ENCODE measurements at places on chromosomes 16 and 17.

- DNase-seq = no peak
These were observed 9.6 kb upstream of the N4BP1 start for GRCh38 chr16:48619547-48619946.

GRCh38 chr16:49578435-49579024 lies 204.9 kb downstream of the C16orf78 start:
- DNase-seq = no peak

DNA sequence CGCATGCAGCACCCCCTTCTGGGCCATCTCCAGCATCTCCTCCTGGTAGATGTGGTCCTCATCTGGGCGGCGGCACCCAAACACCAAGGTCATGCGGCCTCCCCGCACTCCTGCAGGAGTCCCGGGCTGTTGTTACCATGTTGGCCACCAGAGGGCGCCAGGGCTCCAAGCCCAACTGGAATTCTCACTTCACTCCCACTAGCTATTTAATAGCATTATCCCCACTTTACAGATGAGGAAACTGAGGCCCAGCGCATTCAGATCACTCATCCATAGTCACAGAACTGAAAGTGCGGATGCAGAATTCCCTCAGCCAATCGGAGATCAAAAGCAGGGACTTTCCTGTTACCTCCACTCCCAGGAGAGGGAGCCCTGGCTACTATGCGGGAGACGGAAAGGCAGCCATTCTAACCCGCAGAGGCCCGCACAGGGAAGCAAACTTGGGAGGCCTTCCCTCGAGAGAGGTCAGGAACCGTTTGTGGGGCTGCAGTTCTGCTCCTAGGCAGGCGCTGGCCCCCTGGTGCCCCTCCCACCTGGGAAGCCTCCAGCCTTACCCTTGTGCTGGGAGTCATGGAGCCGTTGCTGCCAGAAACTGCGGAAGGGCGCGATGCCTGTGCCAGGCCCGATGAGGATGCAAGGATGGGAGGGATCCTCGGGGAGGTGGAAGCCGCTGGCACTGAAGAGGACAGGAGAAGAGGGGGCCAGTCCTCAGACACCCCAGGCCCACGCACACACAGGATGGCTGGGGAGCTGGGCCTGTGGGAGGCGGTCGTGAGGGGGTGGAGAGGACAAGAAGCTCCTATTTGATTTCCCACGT lies 40.1 kb downstream of the NOS2 start:
- DNase-seq = peak; percentile 69

DNA sequence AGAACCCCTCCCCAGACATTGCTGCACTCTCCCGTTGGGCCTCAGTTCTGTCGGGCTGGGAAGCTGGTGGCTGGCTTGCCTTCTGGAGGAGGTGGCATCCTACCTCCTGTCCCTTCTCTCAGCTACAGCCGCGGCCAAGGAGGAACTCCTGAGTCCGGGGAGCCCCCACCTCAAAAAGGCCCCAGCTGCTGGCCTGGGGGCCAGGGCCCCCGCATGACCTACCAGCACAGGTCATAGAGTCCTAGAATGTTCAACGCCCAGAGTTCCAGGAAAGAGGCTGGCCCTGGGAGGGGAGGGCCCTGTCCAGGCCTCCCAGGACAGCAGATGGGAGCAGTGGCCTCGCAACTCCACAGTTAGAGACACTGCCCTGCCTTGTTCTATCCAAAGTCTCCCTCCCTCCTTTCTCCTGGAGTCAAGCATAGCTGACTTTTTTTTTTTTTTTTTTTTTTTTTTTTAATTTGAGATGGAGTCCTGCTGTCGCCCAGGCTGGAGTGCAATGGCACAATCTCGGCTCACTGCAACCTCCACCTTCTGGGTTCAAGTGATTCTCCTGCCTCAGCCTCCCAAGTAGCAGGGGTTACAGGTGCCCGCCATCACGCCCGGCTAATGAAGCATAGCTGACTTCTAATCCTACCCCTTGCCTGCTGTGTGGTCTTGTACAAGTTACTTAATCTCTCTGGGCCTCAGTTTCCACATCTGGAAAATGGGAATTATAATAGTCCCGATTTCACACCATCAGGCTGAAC lies 7.1 kb downstream of the CARHSP1 start:
- DNase-seq = no peak

GRCh38 chr16:87698676-87699199 lies 67.0 kb downstream of the KLHDC4 start:
- no peak for DNase-seq

- no peak for DNase-seq
These were observed 38.7 kb upstream of the CACNG3 start for GRCh38 chr16:24217461-24217860.

DNA sequence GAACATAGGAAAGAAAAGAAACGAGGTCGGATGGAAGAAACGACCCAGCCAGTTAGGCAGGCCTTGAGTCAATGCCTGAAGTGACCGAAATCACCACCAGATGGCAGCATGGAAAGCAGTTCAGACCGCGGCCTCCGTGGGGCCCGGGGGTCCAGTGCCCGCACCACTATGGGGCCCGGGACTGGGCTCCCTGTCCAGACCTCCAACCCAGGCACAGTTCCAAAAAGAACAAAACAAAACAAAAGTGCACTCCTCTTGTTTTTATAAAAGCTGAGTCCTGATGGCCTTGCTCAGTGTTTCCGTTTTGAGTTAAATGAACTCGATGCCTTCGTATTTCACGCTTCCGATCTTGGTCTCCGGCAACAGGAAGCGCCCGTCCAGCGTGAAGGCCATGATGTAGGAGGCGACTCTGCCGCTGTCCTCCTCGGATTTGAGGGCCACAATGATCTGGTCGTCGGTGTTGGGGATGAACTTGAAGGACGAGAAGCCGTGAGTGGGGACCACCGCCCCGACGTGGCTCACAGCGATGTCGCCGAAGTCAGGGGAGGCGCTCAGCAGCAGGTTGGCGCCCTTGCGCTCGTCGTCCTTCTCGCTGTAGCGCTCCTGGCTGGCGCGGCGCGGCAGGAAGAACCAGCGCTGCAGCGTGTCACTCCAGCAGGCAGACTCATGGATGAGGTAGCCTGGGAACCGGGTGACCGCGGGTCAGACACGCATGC lies 13.7 kb upstream of the LGALS3BP start:
- DNase-seq = peak; percentile 60

DNA sequence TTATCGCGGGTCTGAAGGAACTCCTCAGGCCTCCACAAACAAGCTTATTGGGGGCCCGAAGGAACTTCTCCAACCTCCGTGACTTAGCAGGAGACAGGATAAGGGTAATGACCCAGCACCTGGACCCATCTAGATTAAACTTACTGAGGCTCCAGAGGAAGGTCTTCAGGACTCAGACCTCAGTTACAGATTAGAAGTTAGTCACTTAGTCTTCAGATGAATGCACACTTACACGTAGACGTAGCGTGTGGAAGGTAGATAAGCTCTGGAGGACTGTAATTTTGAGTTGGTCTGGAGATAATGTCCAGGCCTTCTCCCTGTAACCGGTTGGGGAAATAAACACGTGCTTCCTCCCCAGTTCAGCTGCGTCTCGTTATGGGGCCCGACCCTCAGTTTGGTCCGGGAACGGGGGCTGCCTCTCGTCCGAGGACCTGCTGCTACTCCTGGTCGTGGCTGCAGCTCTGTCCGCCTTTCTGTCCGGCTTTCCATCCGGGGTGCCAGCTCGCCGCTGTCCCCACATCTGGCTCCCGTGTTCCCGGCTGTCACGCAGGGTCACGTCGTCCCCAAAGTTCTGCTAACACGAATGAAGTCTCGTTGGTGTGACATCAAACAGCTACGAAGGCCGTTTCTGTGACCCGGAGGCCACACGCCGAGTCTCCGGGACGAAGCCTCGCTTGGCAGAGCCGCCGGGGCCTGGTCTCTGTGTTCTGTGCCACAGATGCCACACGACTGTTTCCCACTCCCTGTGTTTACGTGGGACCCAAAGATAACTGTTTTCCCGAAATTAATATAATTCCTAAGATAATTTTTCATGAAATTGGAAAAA lies 11.8 kb upstream of the SECTM1 start:
- DNase-seq = no peak

- DNase-seq = no peak
These were observed 16.2 kb upstream of the NOG start for GRCh38 chr17:56577190-56577842.

DNA sequence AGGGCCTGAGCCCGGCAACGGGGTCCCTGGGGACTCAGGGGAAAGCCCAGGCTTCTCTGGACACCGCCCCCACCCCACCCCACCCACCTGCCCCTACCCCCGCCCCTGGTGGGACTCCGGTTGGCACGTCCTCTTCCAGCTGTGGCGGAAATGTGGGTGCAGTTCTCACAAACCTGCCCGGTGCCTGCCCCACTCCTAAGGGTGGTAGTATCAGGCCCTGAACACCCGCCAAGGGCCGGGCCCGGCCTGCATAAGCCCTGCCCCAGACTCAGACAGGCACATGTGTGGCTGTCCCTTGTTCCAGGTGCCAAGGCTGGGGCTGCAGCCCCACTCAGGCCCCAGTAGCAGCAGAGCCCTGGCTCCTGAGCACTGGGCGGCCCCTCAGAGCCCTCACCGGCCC lies 58.1 kb downstream of the ACTG1 start:
- no peak for DNase-seq

DNA sequence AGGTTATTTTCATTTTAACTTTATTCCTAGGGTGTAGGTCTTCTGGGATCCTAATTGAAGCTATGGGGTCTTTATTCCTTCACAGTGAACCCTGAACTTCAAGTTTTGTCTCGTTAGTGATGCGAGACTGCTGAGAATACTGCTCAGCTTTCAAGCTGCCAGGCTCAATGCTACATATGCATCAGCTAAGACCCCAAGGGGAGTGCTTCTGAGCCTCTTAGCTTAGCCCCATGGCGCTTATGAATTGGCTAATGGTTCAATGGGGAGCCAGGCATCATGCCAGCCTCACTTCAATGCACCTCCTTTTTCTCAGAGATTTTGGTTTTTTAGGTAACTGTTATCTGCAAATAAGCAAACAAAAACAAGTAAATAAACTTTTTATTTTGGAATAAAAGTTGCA lies 94.1 kb upstream of the SIAH1 start:
- no peak for DNase-seq

GRCh38 chr16:22912654-22913053 lies 98.7 kb downstream of the HS3ST2 start:
- DNase-seq = no peak

- DNase-seq = peak; percentile 74
These were observed 4.0 kb upstream of the IL17C start for GRCh38 chr16:88634141-88634993.

- no peak for DNase-seq
These were observed 10.3 kb downstream of the PHB1 start for GRCh38 chr17:49404361-49404760.

DNA sequence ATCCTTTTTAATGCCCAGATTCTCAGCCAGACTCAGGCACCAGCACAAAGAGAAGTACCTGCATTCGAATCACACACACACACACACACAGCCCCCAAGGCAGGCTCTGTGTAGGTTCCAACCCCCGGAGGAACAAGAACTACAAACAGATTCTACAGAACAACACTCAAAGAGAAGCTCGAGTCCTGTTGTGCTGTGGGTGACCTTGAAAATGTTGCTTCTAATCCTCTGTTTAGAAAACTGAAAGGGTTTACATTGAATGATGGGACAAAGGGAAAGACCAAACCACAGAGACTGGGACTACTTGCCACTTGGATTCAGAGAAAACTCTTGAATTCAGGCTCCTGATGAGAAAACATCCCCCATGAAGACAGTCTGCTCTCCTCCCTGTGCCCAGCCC lies 568.8 kb upstream of the C16orf82 start:
- no peak for DNase-seq

- DNase-seq = peak; percentile 88
These were observed 58.4 kb downstream of the TOM1L2 start for GRCh38 chr17:17913695-17914332.

- DNase-seq = no peak
These were observed 3.1 kb upstream of the CYTH1 start for GRCh38 chr17:78785011-78785662.

- no peak for DNase-seq
These were observed 549 bp downstream of the TMEM238L start for GRCh38 chr17:10803350-10803749.

DNA sequence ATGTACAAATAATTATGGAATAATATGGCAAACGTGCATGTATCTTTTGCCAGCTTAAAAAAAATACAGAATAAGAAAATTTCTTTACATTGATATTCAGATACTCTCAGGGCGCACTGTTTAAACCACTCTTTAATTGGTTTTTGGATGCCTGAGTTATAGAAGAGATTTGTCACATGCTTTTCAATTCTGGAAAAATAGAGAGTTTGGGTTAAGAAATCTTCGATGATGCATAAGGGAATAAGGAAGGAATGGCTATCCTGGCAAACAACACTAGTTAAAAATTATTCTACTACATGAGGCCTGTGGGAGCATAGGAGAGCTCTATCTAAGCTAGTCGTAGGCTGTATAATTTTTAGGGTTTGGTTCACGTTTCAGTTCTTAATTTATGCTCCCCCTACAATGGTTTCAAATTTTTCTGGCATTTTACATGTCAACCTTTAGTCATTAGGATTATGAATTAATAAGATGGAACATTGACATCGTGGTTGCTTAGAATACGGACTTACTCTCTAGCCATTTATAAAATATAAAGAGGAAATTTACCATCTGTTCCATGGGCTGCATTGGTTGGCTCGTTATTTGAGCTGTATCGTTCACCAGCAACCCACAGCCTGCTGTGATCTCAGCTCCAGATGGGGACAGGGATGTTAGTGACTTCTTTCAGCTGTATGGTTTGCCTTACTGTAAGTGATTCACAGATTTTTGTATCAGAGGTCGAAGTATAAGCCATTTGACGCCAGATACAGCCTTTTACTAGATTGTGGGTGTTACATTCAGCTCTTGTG lies 15.9 kb downstream of the NARF start:
- DNase-seq = no peak

DNA sequence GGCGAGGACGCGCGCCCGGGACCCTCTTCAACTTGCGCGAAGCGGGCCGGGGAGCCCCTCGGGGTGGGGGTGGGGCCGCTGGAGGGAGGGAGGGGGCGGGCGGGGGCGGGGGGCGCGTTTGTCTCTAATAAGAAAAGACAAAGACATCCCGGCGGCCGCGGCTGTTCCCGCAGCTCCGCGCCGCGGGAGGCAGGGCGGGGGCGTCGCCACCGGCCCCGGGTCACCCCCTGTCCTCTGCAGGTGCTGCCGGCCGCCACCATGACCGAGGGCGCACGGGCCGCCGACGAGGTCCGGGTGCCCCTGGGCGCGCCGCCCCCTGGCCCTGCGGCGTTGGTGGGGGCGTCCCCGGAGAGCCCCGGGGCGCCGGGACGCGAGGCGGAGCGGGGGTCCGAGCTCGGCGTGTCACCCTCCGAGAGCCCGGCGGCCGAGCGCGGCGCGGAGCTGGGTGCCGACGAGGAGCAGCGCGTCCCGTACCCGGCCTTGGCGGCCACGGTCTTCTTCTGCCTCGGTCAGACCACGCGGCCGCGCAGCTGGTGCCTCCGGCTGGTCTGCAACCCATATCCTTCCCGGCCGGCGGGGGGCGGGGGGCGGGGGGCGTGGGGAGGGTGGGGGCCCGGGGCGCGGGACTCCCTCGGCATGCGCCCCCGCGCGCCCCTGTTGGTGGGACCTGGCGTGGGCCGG lies 714 bp downstream of the CACNA1H start:
- DNase-seq = no peak

- DNase-seq = no peak
These were observed 127.7 kb downstream of the PARN start for GRCh38 chr16:14502256-14502875.

DNA sequence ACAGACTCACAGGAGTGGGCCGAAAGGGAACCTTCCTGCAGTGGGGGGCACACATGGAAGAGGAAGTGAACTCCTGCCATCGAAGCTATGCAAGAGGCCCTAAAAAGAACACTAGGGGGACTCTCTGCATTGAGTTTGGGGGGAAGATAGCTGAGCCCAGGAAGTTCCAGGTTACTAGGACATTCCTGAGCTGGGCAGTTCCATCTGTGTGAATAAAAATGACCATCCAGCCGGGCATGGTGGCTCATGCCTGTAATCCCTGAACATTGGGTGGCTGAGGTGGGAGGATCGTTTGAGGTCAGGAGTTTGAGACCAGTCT lies 211.8 kb downstream of the ZNF423 start:
- DNase-seq = no peak

GRCh38 chr17:27848931-27849330 lies 44.2 kb downstream of the LYRM9 start:
- DNase-seq = no peak

All from transverse colon (tissue), 4 donors.